ENCODE measurements at places on chromosomes 5 and 9.

DNA sequence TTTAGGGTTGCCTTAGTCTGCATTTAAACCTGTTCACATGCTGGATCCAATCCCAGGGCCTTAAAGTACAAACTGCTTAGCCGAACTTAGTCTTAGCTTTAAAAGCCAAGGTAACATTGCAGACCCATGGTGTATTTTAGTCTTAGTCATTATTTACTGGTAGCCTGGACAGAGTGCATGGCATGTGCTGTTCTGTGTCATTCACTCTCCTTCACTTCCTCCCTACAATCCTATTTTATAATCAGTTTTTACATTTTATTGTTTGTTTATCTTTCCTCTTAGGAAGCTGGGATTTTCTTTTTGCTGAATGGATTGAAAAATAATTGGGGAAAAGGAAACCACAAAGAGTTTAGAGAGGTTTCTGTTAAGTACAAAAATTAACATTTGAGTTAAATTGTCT lies 29.4 kb upstream of the TAL2 start:
- DNase-seq = no peak

DNA sequence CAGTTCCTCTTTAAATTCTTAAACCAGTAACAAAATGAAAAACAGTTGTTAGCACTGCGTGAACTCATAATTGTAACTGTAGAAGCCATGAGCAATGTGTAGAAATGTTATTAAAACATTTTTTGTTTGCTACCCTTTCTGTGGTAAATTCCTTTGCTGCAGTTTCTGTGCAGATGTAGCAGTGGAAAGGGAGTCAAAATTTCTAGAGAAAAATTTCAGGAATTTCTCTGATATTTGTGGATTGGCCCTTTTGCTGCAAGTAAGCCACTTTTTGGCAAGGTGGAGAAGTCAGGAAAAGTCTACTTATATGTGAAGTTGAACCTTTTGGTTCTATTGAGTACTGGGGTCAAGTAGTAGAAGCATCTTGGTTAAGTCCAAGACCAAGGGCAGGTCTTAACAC lies 10.1 kb downstream of the FBXL7 start:
- no peak for DNase-seq

DNA sequence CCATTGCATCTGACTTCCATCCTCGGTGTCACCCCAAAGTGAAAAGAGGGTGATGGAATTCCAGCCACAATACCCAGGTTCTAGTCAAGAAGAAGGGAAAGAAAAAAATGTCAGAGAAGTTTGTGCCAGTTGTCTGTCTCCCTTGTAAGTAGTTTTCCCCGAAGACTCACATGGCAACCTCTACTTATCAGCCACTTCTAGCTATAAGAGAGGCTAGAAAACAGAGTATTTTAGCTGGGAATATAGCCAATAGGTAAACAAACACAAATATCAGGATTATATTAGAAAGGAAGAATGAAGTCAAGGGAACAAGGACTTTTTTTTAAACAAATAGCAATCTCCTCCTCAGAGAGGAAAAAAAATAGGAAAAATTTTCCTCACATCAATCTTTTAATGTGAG lies 12.2 kb upstream of the ISL1 start:
- no peak for DNase-seq

- no peak for DNase-seq
Measured at GRCh38 chr9:3241290-3241689, 284.5 kb downstream of the RFX3 start.

DNA sequence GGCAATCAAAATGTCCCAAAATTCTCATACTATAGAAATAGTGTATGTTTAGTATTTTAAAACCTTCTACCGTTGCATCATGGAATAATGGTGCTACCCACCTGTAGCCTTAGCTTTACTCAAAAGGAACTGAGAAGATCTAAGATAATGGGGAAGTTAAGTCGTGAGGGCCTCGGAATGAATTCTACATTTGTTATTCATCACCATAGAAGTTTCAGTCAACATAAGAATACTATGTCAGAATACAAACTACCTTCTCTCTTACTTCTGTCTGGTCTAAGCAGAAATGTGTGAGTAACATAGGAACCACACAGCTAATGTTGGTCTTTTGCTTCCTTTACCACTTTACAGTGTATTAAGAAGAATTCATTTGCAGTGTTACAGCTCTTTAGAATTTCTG lies 43.2 kb downstream of the RFK start:
- no peak for DNase-seq

DNA sequence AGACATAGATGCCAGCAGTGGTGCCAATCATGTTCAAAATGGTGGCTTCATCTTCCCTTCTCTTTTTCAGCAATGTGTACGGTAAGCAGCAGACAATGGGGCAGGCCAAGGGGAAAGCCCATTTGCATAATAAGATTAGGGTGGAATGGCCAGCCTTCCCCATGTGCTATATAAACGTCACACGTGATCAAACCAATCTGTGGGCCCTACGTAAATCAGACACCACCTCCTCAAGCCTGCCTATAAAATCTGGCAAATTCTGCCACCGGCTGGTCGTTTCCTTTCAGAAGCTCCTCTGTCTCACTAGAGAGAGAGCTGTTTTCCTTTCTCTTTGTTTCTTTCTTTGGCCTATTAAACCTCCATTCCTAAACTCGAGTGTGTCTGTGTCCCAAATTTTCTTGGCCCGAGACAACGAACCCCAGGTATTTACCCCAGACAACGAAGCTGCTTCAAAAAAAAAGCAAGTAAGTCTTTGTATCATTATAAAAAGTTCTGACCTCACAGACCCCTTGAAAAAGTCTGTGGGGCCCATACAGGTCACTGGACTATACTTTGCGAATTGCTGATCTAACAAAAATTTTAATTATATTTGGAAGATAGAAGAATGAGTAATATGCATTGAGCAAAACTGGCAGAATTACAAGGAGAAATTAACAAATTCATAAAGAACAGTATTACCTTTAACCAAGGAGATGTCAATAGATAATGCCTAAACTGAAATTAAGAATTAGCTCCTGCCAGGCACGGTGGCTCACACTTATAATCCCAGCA lies 15.2 kb downstream of the ZBTB5 start:
- no peak for DNase-seq

GRCh38 chr5:134111741-134112647 lies 2.5 kb upstream of the TCF7 start:
- DNase-seq = no peak

GRCh38 chr9:37034938-37035647 lies 1.0 kb upstream of the PAX5 start:
- peak; percentile 30 for DNase-seq

DNA sequence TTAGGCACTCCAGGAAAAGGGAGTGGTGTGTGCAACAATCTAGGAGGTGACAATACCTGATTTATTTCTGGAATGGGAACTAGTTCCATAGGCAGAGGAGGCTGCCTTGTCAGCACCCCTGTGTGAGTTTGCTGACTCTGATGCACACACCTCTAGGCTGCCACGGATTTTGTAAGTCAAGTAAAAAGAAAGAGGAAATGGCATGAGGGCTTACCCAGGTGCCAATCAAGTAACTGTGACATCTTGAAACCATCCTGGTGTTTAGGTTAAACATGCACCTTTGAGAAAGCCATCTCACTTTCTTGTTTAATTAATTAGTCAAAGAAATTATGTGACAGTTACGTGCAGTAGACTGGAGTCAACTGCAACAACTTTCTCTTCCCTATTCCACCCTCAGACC lies 32.3 kb upstream of the FAM81B start:
- no peak for DNase-seq

DNA sequence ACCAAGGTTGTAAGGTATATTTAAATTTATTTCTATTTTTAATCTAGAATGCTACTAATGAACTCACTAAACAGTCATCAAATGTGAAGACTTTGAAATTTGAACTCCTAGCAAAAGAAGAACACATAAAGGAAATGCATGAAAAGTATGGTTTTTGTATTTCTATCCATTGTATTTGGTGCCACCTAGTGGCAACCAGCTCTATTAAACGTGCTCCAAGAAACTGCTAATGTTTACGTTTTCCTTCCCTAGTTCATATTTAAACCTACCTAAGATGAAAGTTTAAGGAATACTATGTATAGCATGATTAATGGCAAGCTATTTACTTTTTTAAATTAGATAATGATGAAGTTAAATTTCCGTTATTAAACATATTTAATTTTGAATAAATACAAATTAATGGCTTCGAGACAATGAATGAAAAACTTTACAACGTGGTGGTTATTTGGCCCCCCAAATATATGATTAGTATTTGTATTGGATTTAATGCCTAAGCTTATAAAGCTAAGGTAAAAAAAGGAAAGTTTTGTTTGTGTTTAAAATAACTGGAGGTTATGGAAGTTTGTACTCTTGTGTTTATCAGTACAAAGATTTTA lies 115.9 kb upstream of the SH3GL2 start:
- DNase-seq = peak; percentile 84

DNA sequence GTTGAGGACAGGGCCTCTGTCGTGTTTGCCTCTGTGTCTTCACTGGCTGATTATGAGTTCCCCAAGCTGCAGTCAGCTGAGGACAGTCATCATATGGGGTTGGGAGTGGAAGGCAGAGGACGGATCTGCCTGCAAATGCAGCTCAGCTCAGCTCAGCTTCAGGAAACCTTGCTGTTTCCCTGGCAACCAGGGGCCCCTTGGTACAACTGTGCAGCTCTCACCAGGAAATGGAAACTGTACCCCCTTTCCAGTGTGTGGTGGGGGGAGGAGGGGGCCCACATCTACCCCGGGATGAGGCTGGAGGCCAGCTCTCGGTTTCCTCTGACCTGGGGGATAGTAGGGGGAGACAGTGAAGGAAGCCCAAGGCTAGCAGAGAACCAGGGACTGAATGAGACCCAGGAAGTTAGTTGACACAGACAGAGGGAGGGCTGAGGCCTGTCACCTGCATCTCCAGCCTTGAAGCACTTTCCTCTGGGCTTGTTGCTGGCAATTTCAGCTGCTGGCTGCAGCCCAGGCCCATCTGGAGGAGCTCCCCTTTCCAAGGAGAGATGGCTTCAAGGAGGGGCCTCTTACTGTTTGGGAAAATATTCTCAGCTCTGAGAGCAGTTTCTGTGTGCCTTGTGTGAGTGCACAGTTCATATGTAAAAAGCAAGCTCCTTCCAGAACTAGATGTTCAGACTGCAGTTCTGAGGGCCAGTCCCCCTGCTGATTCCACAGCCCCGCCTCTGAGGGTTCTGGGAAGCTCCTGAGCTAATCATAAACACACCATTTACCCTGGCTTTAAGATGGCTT lies 6.9 kb downstream of the ANXA6 start:
- peak; percentile 31 for DNase-seq

DNA sequence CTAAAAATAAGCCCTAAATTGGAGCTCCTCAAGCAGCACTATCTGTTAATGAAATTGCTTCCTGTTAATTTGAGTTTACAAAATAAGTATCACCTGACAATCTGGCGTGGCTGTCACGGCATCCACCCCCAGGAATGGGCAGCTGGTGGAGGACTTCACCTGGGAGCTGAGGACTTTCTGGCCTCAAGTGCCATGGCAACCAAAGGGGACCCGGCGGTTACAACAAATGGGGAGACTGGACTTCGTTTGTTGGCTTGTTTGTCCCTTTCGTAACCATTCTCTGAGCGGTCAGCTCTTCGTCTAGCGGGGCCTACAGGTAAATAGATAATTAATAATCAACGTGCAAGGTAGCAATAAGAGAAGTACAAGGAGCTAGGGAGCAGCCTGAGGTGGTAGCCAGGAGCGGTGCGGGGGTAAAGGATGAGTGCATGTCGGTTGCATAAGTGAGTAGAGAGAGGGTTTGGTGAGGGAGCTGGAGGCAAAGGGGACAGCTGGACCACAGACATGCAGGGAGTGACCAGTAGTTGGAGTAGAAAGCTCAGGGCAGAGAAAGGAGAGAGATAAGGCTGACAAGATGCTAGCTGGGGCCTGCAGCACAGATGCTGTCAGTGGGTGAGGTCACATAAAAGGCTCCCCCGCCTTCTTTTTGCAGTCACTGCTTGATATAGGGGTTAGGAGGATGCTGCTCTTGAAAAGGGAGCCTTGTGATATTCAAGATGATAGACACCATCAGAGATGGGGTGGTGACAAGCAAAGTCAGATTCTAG lies 62.5 kb downstream of the HSPA4 start:
- no peak for DNase-seq

DNA sequence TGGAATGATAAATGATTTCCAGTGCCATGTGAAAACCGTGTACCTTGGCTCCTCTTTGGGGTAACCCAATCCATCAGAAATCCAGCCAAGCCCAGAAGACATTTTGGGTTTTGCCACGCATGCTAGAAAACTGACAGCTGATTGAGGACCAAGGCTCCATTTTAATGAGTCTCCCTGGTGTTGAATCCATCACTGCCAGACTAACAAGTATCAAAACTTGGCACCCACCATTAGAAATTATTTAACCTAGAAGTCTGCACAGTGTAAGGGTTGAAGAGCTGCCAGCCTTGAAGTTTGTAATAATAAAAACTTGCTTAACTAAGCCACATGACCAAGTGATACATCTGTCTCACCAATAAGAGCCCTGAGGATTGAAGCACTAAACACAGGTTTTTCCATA lies 369.9 kb downstream of the DNAH5 start:
- no peak for DNase-seq

DNA sequence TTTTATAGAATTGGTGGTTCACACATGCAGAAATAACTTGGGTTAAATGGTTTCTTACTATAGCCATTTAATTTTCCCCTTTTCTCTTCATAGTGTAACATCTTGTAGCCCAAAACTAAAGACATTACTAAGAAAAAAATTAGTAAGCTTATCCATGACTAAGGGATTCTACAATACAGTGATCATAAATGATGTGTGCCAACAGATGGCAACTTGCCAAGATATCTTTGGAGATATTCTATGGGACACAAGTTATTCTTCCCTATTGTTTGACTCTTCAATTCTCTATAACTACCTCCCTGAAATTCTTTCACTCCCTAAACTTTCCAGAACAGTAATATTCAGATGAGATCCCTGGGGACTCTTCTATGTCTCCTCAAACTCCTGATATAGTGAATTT lies 580.6 kb downstream of the PTPRD start:
- DNase-seq = no peak

DNA sequence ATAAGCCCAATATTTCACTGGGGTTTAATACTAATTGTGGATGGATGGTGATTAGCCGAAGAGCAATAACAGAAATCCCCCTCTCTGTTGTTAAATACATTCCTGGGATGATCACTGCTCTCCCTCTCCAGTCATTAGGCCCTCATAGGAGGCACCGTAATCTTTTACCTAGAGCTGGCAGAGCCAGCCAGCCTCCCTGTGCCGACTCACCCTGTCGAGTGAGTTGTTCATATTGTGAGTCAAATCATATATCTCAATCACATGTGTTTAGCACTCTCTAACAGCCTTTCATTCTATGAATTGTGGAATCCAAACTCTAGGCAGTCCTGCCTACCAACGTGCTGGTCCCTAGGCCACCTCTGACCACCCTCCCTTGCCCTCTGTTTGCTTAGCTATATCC lies 771.0 kb downstream of the IRX1 start:
- no peak for DNase-seq

DNA sequence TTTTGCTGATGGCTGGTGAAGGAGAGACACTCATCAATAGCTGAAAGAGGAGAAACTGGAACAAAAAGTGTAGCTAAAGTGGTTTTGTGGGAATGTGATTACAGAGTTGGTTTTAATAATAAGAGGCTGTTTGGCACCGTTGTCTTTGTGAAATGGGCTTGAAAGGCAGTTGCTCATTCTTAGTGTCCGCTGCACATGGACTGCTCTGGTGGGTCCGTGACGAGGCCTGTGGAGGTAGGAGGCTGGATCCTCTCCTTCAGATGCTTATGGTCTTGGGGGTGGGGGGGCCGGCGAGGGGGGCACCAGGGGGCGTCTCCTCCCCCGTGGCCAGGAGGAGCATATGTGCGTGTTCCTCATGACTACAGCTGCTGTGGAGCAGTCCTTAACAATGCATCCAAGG lies 29.8 kb downstream of the FUBP3 start:
- DNase-seq = no peak
